ENCODE measurements at places on chromosomes 11 and 22.

- DNase-seq = no peak
Measured at GRCh38 chr11:6204706-6205105, 651 bp upstream of the C11orf42 start.

- no peak for DNase-seq
Measured at GRCh38 chr11:103978616-103979595, 57.5 kb upstream of the DDI1 start.

GRCh38 chr11:78791964-78792363 lies 217.3 kb upstream of the NARS2 start:
- no peak for DNase-seq

GRCh38 chr22:44650806-44651205 lies 51.2 kb upstream of the PRR5 start:
- no peak for DNase-seq

- no peak for DNase-seq
Measured at GRCh38 chr22:42683578-42684283, 34.5 kb upstream of the CYB5R3 start.

- no peak for DNase-seq
Measured at GRCh38 chr11:67364783-67365722, 8.3 kb downstream of the CLCF1 start.

DNA sequence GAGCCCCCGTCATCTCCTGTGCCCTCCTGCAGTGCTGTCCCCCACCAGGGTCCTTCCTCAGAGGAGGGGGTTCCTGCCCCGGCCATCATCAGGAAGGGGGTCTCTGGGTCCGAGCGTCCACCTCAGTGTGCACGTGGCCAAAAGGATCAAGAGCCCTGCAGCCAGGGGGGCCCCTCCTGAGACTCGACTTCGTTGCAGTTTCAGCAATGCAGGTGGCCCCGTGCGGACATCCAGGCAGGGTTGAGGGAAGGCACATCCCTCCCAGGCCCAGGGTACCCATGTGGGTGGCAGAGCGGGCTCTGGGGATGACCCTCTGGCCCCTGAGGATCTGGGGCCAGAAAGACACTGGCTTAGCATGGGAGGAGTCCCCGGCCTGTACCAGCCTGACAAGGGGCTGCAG lies 41.3 kb downstream of the LRP5 start:
- DNase-seq = no peak

DNA sequence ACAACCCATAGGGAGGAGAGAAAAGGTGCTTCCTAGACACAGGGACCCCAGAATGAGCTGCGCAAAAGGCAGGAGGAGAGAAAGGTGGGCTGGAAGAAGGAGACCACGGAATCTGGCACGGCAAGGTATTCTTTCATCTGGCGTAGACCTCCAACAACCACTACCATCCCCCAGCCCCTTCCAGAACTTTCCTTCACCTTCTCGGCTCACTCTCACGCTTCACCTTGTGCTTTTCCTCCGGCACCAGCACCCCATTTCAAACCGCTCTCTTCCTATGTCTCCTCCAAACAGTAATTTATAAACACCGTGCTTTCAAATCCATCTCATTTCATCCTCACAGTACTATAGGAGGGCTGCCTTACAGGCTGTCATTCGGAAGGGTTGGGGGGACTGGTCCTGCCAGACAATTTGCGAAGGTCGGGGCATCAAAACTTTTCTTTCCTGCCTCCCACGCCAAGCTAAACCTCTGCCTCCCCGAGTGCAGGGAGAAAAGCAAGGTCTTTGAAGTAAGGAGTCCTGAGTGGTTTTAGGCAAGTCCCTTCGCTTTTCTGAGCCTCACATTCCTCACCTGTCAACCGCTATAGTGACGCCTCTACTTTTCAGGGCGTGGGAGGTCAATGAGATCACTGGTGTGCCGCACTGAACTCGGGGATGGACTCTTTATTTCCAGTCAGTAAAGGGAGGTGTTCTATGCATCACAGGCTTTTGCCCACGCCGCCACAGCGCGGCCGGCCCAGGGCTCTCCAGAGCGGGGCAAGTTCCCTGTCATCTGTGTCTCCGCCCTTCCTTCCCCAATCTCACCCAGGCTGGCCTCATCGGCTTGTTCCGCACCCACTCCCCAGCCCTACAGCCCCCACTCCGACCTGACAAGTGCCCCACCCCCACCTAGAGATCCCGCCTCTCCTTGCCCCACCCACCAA lies 800 bp downstream of the KCTD21 start:
- peak; percentile 92 for DNase-seq

DNA sequence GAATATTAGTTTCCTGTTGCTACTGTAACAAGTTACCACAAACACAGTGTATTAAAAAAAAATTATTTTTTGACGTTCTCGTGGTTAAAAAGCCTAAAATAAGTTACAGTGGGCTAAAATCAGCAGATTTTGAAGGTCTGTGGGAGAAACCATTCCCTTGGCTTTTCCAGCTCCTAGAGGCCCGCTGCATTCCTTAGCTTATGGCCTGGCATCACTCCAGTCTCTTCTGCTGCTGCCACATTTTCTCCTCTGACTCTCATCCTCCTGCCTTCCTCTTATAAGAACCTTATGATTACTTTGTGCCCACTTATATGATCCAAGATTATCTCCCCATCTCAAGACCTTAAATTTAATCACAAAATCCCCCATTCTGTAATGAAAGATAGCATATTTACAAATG lies 392.7 kb downstream of the GUCY1A2 start:
- DNase-seq = no peak

DNA sequence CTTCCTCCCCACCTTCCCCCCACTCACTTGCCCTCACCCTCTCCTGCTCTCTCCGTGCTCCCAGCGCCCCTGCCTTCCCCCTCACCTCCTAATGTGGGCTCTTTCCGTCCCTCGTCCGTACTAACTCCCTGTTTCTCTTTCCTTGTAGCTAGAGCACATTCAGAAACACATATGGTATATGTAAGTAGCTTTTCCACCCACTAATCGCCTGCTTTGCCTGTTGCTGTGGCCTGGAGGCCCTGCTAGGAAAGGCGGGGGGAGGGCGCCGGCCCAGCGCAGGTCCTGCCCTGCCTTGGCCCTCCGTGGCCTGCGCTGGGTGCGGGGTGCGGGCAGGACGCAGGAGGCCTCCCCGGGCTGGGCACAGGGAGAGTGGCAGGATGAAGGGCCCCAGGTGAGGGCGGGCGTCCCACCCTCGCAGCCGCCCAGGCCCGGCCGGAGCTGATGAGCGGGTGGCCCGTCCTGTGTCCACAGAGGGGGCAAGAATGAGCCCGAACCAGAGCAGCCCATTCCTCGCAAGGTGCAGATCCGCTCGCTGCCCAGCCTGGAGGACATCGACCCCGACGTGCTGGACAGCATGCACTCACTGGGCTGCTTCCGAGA lies 41.7 kb downstream of the MOB2 start:
- DNase-seq = no peak

GRCh38 chr22:29767171-29768051 lies at the start of gene UQCR10:
Gene UQCR10 (plus strand): TSS chr22:29767369. CDS start chr22:29767399, 30 bp downstream.
- DNase-seq = peak; percentile 95

DNA sequence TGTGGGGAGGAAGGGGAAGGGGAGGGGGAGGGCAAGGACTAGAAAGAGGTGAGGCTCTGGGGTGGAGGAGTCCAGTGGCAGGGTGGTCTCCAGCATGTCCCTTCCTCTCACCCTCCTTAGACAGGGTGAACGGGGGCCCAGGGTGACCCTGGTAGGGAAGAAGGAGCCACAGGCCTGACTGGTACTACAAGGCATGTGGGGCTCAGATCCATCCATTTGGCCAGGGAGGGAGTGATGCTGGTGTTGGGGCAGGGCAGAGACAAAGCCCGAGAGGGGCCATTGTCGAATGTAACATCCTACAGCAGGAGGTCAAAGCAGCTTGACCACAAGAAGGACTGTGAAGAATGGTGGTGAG lies 69.0 kb upstream of the SHISAL1 start:
- DNase-seq = no peak

Measured in KBM-7 (cell line).